ENCODE measurements at places on chromosomes 2 and 18.
A peak's percentile ranks its signal among the peaks of the same experiment; 100 is the strongest.

GRCh38 chr2:59882822-59883221, 670.6 kb downstream of the BCL11A start:
- no peak for DNase-seq

DNA sequence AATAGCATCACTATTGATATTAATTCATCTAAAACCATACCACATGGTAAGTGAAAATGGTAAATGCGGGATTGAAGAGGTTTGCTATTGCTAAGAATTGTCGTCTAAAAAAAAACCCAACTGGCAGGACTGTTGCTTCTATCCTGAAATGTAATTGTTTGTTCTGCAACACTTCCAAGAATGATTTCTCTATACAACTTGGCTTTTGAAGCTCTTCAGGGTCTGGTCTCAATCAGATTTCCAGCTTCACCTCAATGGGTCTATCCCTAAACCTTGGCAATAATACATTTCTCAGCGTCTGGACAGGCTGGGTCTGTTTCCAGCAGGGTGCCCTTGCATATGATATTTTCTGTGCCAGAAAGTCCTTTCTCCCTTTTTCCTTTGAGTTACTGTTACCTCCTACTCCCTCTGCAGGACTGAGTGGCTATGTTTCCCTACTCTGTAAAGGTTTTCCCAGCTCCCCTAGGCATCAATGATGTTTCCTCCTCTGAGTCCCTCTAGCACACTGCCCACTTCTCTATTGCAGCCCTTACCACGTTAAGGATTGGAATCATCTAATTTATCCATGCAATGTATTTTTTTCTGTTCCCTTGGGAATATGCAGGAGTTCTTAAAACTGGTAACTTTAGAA, 118.2 kb upstream of the REV1 start:
- DNase-seq = no peak

GRCh38 chr2:199739413-199740110, 111.4 kb downstream of the FTCDNL1 start:
- DNase-seq = peak; percentile 39

GRCh38 chr2:120779781-120780283, 44.2 kb downstream of the GLI2 start:
- DNase-seq = no peak

- DNase-seq = no peak
Observed at GRCh38 chr2:45707006-45707405, 55.5 kb downstream of the PRKCE start.

- DNase-seq = no peak
Observed at GRCh38 chr2:110995911-110996310, 124.8 kb upstream of the BCL2L11 start.

GRCh38 chr18:60508108-60508507, 135.5 kb upstream of the MC4R start:
- DNase-seq = no peak

DNA sequence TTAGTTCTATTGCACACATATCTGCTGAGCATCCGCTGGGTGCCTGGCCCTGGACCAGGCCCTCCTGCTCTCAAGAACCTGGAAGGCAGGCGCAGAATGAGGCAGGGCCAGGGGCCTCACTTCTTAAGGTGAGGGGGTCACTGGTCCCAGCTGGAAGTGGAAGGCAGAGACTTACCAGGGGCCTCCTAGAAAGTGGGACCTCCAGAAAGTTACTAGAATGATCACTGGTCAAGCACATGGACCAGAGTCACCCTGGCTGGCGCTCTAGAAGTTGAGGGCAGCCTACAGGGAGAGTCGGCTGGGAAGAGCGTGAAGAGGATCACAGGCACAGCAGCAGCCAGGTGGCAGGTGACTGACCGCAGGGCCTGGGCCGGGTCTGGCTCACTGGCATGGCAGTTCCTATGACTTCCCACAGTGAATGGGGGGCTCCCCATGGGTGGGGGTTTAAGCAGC, 26.1 kb upstream of the MAL start:
- no peak for DNase-seq

DNA sequence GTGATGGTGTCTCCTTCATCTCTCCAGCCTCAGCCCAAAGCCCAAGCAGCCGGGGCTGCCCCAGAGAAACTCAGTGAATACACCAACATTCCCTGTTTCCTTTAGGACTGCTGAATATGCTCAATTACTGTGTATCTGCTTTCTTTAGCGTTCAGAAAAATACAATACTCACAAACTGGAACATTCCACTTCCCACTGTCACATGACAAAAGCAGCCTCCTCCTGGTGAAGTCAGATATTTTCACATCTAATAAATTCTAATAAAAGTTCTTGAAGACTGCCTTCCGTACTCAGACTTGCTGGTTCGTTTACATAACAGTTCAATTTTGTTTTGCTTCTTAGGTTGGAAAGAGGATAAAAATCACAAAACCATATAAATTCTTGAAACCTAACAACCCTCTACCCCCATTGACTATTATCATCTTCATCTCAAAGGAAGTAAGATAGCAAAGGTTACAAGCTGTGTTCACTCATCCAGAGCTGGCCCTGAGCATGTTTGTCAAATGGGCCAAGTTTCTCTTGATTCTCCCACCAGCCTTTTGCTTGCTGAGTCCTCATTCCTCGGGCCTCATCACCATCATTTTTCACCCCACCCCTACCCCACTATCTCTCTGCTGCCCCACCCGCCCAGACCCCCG, 190.8 kb upstream of the HNRNPA3 start:
- no peak for DNase-seq

GRCh38 chr2:150698016-150698661, 210.7 kb upstream of the RND3 start:
- DNase-seq = no peak

GRCh38 chr18:44080054-44080453, 600.6 kb upstream of the SETBP1 start:
- no peak for DNase-seq

DNA sequence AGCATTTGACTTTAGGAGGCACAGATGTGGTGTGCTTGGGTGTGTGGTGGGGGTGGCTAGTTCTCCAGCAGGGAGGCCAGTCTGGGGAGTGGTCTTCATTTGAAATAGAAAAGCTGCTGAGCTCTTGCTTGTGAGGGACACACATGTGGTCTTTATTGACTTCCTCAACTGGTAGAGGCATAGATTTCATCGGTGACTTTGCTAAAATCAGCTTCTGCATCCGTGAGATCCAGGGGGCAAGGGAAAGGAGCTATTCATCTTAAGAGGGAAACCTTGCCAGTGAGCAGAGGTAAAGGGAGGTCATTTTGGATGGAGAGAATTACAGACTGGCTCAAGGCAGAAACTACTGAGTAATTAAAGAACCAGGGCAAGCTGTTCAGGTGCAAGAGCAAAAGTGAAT, 4.7 kb downstream of the MAPRE3 start:
- no peak for DNase-seq

- DNase-seq = no peak
Observed at GRCh38 chr2:224440988-224441387, 39.1 kb upstream of the FAM124B start.

- no peak for DNase-seq
Observed at GRCh38 chr2:134206573-134206972, 47.3 kb upstream of the MGAT5 start.

DNA sequence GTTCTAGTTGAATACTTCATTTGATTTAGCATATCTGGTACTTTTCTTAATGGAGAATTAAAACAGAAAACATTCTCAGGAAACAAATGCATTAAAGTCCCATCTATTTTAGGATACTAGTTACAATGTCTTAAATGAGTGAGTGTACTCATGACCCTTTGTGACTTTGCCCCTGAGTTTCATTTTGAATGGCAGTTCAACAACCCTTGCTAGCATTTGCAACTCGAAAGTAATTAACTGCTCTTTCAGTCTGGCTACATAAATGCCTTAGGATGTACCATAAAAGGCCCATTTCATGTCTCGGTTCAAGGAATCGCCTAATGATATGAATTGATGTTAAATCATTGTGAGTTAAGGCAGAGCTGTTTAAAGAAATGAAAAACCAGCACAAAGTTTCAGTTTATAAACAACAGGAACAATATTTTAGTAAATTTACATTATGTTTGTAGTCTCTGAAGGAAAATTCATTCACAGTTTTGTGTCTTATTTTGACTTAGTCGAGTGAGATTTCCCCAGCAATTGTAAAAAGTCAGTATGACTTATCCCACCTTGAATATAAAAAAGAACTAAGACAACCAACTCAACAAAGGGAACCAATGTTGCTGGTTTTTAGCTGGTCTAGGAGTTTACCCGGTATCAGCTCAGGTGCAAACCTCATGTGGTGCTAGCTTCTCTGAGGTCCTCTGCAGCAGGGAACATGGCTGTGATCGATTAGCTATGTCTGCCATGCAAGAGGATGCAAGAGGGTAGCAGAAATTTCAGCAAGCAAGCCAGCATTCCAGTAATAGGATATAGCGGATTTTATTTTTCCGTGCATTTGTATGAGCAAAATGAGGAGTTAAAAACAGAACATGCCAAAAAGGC, 386.2 kb downstream of the PTPRM start:
- DNase-seq = no peak

GRCh38 chr2:200130762-200131166, 175.4 kb downstream of the MAIP1 start:
- no peak for DNase-seq

DNA sequence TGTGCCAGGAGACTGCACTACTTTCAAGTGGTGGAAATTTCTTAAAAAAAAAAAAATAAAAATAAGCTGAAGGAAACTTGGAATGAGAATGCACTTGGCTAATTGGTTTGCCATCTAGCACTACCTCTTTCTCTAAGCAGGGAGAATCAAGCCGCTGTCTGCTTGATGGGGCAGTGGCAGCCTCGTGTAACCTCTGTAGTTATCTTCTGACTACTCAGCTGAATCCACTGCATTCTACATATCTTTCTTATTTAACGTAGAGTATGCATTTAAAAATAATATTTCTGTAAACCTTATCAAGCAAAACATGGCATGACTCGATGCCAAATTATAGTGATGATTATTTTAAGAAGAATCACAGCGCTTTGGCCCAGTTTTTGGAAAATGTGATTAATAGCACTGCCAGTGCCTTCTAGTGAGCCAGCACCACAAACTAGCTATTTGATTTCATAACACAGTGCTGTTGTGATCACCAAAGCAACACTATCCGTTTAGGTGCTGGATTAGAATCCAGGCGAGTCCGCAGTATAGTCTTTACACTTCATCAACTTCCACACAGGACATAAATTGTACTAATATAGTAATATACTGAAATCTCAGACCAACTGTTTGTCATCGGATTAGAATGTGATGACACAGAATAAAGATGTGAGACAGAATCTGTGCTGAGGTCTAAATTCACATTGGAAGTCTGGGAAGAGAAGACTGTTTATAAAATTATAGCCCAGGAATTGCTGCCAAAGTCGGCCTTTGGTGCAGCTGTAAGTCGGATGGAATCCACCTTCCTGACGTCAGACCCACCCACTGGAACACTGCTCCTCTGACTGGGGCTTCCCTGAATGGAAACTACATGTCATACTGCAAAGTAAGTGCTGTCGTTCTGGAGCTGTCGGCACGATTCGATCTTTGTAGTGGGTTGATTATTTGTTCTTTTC, 136.5 kb upstream of the ETAA1 start:
- DNase-seq = no peak
